OCI-M1 (cell line): ENCODE measurements at places on chromosomes 5 and 9.

DNA sequence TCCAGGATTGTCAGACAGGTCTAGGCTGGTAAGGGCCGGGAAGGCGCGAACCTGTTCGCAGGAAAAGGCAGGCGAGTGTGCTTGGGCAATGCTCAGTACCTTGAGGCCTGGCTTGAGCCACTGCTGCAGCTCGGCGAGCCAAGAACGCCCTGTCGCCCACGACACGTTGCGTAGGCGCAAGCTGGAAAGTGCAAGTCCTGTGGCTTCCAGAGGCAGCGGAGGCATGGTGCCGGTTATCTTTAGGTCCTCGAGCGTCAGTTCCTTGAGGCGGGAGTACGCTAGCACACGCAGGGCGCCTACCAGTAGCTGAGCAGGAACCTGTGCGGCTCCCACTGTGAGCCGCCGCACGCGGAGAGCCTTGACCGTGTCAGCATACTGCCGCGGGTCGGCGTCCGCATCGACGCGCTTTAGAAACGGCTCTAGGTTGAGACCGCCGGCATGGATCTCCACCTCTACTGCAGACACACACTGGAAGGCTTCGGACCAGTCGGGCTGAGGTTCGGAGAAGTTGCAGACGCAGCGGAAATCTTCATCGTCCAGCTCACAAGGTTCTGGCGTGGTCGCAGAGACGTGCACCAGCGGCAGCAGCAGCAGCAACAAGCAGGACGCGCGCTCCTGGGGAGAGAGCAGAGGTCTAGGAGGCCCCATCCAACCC lies 482 bp downstream of the CD14 start:
- DNase-seq, result no peak

- DNase-seq, result no peak
These were observed 34.6 kb upstream of the NFIB start for GRCh38 chr9:14348373-14349145.

- DNase-seq, result peak; percentile 62
These were observed 69.4 kb downstream of the MSX2 start for GRCh38 chr5:174793684-174794328.

- no peak for DNase-seq
These were observed 21.1 kb upstream of the CARTPT start for GRCh38 chr5:71697967-71698366.

DNA sequence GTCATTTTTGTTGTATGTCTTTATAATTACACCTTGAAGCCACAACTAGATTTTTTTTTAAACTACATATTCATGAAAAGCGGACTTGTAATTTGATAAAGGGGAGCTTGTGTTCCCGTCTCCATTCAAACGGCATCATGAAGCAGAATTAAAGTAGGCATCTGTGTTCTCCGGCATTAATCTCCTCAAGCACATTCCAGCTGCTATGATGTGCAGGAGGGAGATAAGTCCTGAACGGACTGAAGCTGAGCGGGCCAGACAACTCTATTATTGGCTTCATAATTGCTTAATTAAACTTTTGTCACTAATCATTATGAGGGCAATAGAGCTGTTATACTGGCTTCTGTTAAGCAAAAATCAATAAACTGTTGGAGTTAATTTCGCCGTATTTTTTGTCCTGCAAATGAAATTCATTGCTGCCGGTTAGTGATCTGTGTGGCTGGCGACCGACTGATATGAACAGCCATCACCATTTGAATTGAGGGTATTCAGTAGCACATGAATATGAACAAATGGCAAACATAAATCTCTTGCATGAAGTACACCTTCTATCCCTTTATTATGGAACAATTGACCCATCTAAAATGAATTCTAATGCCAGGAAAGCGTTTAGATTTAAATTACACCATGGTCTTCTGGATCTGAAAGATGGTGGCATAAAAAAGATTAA lies 408.8 kb upstream of the IRX1 start:
- DNase-seq, result no peak
